ENCODE measurements at places on chromosomes 12 and 14.

GRCh38 chr12:127147724-127148123, 1119.2 kb upstream of the TMEM132C start:
- DNase-seq, result no peak

GRCh38 chr14:34238610-34239009, 223.4 kb downstream of the SPTSSA start:
- no peak for DNase-seq

GRCh38 chr12:52575256-52575655, 1.6 kb upstream of the KRT74 start:
- DNase-seq, result no peak

DNA sequence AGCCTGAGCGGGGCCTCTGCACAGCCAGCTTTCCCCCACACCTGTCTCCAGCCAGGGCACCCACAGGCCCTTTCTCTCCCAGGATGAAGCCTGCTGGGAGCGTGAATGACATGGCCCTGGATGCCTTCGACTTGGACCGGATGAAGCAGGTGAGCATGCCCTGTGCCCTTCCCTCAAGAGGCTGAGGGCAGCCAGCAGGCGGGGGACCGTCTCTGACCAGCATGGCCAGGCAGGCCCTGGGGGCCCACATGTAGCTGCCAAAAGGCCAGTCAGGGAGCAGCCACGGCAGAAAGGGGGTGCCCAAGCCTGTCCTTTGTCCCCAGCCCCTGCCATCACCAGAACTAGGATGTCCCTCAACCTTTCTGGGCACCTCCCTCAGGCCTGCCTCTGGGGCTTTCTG, 18.3 kb downstream of the DEGS2 start:
- no peak for DNase-seq

GRCh38 chr12:123936956-123937706, 35.5 kb downstream of the CCDC92 start:
- no peak for DNase-seq
